Breast epithelium (tissue), 4 donors: ENCODE measurements at places on chromosomes 16 and 17. TPM values are rescaled to one million over a fixed set of nuclear protein-coding genes. Genes with fewer than 3 reads are reported as not detected.

- DNase-seq: no peak
These were observed 983.9 kb downstream of the CDH11 start for GRCh38 chr16:64138006-64138405.

DNA sequence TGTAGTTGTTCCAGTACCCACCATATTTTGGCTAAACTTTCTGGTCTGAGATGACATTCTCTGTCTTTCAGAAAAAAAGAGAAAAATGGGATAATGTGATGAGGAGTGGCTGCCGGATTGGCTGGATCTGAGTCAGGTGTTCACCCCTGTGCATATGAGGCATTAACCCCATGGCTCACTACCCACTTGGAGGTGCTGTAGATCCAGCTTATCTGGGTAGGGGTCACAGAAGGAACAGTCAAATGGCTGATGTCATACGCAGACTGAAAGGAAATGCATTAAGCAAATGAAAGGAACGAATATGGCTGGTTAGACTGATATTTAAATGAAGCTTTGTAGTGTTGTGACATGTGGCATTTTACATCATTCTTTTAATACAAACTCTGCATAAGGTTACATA, 17.3 kb downstream of the MAP2K6 start:
- DNase-seq: no peak

- no peak for DNase-seq
These were observed 28.4 kb upstream of the SLC12A3 start for GRCh38 chr16:56836410-56837230.

GRCh38 chr16:81477697-81478693, 33.4 kb downstream of the CMIP start:
- DNase-seq: no peak

DNA sequence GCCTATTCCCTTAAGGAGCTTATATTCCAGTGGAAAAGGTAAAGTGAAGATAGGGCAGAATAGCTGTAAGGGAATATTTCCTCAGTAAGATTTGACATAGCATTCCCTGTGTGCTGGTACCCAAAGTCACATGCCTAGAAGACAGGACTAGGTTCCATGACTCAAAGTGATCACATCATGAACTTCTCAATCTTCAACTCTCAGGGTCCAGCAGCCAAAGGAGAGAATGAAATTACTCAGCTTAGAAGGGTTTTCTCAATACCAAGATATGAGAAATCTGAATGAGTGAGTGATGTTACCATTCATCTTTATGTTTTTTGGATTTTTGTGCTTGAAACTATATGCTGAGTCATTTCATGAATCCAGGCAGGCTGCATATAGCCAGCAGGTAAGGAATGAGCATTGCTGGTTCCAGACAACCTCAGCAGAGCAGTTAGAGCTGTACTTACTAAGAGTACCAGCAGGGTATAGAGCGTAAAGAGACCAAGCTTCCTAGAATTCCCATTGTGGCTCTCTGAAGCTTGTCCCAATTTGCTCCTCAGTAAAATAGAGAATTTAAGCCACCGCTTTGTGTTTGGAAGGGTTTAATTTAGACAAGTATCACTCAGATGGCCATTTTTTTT, 91.1 kb downstream of the ANKFN1 start:
- no peak for DNase-seq

DNA sequence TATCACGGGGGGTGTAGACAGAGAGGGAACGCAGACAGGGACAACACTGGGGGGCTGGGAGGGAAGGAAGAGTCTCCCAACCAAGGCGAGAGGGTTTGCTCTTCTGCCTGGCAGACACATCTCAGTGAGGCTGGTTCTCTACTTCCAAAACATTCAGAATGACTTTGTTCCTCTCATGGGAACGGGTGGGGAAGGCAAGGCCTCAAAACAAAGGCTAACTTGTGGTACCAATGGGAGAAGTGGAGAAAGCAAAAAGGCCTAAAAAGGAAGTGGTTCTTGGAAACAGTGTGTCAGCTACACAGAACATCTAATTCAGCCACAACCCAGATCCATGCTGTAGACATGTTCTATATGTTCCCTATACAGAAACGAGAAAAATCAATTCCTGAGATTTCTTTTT, 7.5 kb downstream of the FLOT2 start:
- DNase-seq: no peak

DNA sequence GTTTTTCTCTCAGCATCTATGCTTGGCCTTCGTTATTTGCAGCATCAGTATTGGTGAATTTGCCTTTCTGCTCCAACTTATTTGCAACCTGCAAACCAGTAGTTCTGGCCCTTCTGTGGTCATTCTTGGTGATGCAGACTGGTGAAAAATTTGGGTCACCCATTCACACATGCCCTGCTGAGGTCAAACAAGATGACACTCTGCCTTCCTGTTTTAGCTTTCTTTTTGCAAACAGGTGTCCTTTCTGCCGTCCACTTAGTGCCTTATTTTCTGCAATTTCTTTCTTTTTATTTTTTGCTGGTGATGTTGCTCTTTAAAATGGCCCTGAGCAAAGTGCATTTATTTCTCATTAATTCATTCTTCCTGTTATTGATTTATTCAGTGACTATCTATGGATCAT, 31.3 kb downstream of the PLCG2 start:
- DNase-seq: no peak

- DNase-seq: no peak
These were observed 1.4 kb downstream of the WIPI1 start for GRCh38 chr17:68455901-68456338.

DNA sequence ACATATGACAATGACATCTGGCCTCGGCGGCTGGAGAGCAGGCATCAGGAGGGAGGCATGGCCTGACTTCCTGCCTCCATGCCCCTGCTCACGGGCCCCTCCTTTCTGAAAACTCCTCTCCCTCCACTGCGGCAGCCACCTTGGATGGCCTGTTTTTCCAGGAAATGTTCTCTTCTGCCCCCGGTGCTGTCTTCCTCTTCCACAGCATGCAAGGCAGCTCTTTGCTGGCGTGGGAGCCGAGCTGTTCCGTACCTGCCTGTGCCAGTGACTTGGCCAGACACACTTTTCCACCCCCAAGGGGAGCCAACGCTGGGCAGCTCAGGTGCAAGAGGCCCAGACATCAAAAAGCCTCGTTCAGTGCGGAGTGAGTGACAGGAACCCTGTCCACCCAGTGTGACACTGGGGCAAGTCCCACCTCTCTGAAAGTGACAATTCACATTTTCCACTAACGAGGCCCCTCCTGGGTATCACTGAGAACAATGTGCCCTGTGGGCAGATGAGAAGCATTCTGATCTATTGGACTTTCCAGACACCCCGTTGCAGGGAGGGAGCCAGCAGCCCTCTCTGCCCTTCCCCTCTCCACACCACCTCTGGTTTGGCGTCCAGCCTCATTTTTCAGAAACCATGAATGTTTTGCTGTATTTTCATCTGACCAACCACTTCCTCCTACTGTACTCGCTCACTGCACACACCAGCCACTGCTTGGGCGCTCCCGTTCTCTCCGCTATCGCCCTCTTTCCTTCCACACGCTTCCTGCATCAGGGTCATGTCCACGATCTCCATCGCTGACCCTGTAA, 31.2 kb downstream of the NSMCE1 start:
- peak; percentile 49 for DNase-seq

- DNase-seq: no peak
These were observed 9.8 kb downstream of the UNC13D start for GRCh38 chr17:75834279-75834920.

DNA sequence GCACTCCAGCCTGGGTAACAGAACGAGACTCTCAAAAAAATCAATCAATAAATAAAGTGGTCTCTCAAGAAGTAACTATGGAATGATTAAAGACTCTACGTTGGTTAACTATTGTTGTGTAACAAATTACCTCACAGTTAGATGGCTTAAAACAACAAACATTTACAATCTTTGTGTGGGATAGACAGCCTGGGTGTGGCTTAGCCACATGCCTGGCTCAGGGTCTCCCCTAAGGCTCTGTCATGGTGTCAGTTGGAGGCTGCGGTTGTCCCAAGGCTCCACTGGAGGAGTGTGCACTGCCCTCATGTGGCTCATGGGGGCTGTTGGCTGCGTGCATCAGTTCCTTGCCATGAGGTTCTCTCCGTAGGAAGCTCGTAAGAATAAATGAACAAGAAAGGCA, 294.5 kb downstream of the SNX29 start:
- no peak for DNase-seq

GRCh38 chr17:11744696-11745095, 146.4 kb downstream of the DNAH9 start:
- DNase-seq: no peak

- no peak for DNase-seq
These were observed 11.8 kb downstream of the RFFL start for GRCh38 chr17:35051579-35052240.

- no peak for DNase-seq
These were observed 152.2 kb upstream of the TBX2 start for GRCh38 chr17:61247439-61247838.

- DNase-seq: no peak
These were observed 2.2 kb downstream of the ZNF276 start for GRCh38 chr16:89723279-89724250.

- no peak for DNase-seq
These were observed 7.6 kb upstream of the HNF1B start for GRCh38 chr17:37752482-37752881.

DNA sequence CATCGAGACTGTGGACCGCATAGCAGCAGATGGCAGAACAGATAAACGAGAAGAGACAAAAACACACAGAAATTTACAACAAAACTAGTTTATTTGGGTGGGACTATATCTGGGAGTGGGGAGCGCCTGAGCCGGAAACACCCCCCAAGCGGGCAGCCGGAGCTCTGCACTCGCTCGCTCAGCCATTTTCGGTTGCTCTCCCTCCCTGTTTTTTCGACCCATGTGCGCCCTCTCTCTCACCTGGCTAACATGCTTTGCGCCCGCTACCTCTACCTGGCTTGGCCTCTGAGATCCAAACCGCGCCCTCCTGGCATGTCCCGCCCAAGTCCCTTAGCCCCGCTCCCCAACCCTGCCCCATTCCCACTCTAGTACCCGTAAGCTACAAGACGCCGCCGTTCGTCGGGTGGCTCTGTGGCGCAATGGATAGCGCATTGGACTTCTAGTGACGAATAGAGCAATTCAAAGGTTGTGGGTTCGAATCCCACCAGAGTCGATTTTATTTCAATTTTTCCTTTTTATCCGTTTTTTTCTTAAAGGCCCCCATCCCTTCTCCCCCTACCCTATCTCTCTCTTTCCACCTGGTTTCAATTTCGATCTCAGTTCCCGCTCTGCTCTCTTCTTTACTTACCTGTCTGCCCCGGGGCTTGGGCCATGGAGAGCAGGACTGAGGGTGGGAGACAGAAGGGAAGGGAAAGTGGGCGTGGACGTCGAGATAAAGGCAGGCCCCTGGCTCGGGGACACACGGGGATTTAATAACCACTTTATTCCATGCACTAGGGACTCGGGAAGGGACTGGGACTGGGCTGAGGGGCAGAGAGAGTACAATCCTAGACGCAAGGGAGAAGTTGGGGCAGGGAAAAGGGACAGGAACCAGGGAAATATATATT, 2.4 kb upstream of the ALOXE3 start:
- DNase-seq: no peak

- DNase-seq: no peak
These were observed 10.7 kb downstream of the CRHR1 start for GRCh38 chr17:45794840-45795239.

GRCh38 chr17:82791532-82791931, 39.7 kb downstream of the TBCD start:
- no peak for DNase-seq

DNA sequence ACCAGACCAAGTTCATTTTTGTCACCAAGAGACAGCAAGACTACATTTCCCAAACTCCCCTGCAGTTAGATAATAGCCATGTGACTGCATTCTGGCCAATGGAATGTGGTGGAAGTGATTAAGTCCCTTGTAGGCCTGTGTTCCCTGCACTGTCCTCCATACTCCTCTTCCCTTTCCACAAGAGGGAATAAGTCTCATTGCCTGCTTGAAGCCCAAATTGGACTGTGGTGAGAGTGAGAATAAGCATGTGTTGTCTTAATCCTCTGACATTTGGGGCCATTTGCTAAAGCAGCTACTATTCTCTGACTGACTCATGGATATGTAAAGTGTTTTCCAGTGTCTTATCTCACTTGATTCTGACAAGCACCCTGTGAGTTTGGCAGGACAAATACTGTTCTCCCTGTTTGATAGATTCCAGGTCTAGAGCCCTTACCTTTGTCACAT, 20.7 kb downstream of the PIK3R6 start:
- DNase-seq: no peak

SOST gene
- not detected for total RNA-seq

RPS6KB1 gene
- 62.3 TPM for total RNA-seq

PPY gene
- total RNA-seq: not detected

DYNC1LI2 gene
- total RNA-seq: 172 TPM

POLR3K gene
- 6.9 TPM for total RNA-seq

CPNE7 gene
- 4.9 TPM for total RNA-seq

TMC5 gene
- under 0.01 TPM for total RNA-seq

SDR42E2 gene
- total RNA-seq: 0.16 TPM

PRR15L gene
- not detected for total RNA-seq

CASKIN2 gene
- total RNA-seq: 10.0 TPM

TNP2 gene
- not detected for total RNA-seq

CBFA2T3 gene
- total RNA-seq: 2.3 TPM

DUXB gene
- total RNA-seq: not detected
